Right cardiac atrium (tissue), 5 donors: ENCODE measurements at places on chromosomes 7 and 10. TPM values are rescaled to one million over a fixed set of nuclear protein-coding genes. Genes with fewer than 3 reads are reported as not detected.
A peak's percentile ranks its signal among the peaks of the same experiment; 100 is the strongest.

DNA sequence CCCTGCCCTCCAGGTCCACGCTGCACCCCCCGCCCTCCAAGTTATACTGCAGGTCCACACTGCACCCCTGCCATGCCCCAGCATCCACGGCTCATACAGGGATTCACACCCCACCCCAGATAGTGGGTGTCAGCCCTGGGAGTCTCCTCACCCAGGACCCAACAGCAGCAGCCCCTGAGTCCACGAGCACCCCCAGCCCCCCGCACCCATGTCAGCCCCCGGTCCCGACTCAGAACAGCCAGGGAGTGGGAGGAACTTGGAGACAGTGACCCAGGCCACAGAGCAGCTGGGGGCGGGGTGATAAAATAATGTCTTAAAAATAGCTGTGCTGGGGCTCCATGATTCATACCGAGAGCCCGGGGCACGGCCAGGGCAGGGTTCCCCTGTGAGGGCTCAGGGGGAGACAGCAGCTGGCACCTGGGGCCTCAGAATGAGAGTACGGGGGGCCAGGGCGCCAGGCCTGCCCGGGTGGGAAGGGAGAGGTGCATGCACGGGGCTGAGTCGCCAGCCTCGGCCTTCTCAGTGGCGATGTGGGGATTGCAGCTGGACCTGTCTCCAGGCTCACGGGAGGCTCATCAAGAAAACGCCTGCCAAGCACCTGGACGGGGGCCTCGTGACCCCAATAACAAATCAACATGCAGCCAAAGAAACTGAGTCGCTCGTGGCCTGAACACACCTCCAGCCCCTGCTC lies 29.8 kb downstream of the ADAP1 start:
- DNase-seq = peak; percentile 28

DNA sequence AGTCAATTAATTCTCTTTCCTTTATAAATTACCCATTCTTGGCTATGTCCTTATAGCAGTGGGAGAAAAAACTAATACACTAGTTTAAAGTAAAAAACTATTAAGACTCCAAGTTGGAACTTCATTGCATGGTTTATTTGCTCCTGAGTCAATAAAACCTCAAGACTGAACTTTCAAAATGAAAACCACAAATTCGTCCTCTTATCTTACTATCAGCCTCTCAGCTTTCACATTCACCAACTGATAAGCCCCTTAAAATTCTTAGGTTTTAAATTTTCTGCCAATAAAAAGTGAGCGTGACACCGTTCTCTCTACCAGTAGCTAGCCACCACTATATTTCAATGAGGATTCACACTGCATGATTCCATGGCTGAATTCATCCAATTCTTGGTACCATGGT lies 346.4 kb upstream of the NPSR1 start:
- no peak for DNase-seq

DNA sequence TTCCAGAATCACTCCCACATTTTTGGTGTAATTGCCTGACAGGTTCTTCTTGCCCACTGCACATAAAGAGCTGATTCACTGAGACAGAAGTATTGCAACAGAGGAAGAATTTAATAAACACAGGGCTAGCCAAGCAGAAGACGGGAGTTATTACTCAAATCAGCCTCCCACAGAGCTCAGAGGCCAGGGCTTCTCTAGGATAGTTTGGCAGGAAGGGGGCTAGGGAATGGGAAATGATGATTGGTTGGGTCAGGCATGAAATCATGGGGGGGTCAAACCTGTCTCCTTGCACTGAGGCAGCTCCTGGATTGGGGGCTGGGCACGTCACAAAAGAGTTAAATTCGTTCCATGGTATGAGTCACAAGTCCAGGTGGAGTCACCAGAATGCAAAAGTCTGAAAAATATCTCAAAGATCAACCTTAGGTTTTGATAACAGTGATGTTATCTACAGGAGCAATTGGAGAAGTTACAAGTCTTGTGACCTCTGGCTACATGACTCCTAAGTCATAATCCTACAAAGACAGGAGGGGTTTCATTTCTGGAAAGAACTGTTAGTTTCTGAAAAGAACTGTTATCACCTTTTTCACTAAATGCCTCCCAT lies 30.2 kb upstream of the ERCC6 start:
- DNase-seq = no peak

- no peak for DNase-seq
Observed at GRCh38 chr7:28554802-28555471, 142.6 kb downstream of the CREB5 start.

DNA sequence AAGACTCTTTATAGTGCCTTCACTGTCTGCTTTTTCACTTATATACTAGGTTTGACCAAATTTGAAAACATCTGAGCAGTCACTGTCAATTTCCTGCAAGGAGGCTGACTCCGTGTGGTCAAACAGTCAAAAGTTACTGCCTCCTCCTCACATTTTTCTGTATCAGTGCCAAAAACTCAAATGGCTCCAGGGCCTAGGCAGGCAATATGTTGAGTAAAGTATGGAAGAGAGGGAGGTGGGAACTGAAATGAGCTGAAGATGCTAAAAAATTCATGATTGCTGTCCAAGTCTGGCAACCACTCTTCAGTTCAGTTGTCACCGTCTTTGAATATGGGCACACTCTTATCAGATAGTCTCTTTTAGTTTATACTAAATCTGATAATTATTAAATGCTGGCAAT lies 551.6 kb downstream of the CCSER2 start:
- no peak for DNase-seq

- no peak for DNase-seq
Observed at GRCh38 chr7:27745064-27745583, 5.2 kb downstream of the TAX1BP1 start.

DNA sequence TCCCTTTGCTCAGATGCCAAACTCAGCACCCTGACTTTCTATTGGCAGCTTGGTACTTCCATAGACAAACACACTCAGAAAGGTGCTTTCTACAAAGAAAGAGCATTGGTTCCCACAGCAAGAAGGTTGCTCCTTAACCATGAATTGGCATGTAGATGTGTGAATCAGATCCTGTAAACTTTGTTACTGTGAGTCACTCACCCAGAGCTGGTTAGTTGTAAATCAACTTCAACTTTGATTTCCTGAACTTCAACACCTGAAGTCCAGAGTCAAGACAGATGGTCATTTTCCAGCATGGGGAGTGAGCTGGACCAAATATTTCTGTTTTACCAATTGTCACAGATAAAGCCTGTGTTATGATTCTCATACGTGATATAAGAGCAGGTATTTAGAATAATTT lies 797.2 kb downstream of the TNS3 start:
- no peak for DNase-seq

- no peak for DNase-seq
Observed at GRCh38 chr7:112097524-112097923, 108.7 kb downstream of the DOCK4 start.

DNA sequence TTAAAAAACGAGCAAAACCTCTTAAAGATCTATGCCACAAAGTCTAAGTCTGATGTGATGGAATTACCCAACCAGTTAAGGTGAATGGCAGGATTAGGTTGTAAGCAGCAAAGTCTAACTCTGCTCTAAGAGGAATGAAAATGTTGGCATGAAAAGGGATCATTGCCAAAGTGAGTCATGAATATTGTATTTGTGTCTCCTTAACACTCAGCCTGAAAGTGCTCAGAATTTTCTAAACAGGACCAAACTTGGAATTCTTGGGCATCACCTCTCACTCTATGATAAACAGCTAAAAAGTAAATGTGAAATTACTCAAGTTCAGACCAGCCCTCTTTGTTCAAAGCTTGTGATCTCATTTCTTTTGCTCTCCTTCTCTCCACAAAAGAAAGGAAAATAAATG lies 27.0 kb downstream of the PPP1R3A start:
- DNase-seq = no peak

DNA sequence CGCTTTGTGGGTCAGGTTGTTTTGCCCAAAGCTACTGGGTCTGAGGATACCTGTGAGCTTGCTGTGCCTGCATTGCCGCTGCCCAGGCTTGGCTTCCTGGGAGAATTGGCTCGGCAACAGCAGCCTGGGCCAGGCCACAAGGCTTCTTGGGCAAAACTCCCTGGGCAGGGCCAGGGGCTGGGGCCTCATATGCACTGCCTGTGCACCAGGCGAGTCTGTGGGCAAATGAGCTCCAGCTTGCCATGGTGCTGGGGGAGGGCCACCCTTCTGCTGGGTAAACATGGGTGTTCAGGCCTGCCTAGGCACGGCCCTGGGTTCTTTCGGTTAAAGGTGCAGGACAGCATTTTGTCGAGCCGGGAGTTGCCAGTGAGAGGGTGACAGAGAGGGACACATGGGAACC lies 19.4 kb downstream of the ZMIZ1 start:
- no peak for DNase-seq

- DNase-seq = no peak
Observed at GRCh38 chr7:102416406-102416805, 17.0 kb upstream of the ORAI2 start.

- no peak for DNase-seq
Observed at GRCh38 chr10:119203006-119203405, 4.4 kb upstream of the GRK5 start.

DNA sequence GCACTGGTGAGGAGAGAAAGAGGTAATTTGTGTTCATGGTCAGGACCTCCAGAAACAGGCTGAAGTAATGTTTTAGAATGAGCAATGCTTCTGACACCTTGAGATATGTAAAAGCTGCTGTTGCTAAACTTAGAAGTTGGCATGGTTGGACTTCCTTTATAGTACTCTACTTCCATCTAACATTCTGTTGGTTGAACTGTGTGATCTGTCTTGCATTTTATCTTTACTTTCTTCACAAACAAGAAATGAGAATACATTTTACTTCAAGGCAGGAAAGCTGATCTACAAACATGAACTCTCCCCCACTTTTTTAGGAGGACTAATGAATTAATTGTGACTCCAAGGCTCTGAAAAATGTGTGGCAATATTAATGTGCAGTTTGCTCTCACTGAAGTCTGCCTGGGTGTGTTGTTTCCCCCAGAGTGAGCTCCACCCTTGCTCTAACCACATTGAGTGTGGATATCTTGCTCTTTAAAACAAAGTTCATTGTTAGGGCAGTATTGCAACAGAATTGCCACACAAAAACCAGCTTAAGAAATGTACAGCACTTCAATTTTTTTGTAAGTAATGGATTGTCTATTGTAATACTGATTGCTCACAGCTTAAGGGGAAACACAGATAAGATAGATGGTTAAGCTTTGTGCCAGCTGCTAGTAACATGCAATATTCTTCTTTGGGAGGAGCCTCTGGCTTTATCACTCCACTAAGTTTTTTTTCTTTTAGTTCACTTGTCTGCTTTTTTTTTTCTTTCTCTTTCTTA lies 69.0 kb downstream of the ADD3 start:
- peak; percentile 50 for DNase-seq

DNA sequence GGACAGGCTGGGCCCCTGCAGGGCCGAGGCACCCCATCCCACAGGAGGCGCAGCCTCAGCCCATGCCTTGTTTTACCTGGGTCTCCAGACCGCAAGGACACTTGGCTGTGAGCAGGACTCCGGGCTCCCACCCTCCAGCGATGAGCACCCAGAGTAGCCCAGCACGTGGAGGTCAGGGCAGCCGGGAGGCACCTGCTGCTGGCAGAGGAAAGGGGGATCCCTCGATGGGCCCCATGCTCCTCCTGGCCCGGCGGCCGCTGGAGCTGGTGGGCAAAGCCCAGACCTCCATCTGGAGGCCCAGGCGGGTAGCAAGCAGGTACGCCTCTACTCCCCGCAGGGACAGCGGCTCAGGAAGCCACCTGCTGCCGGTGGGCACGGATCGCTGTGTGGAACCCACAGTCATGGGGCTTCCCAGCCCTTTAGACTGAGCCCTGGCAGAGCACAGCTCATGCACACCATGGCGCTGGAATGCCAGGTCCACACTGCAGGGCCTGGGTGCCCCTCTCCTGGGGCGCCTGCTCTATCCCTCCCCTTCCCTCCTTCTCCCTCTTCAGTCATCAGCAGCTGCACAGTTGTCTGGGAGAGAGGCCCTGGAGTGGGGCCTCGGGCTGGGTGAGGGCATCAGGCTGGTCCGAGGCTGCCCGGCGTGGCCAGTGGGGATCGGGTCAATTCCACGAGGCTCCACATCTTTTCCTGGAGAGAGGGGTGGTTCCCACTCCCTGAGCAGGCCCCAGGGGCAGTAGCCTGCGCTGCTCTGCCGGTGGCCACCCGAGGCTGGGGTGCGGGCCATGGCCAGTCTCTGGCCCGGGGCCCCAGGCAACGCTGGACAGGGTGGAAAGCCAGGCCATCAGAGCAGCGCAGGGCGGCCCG lies 65.7 kb downstream of the PWWP2B start:
- DNase-seq = peak; percentile 7

DNA sequence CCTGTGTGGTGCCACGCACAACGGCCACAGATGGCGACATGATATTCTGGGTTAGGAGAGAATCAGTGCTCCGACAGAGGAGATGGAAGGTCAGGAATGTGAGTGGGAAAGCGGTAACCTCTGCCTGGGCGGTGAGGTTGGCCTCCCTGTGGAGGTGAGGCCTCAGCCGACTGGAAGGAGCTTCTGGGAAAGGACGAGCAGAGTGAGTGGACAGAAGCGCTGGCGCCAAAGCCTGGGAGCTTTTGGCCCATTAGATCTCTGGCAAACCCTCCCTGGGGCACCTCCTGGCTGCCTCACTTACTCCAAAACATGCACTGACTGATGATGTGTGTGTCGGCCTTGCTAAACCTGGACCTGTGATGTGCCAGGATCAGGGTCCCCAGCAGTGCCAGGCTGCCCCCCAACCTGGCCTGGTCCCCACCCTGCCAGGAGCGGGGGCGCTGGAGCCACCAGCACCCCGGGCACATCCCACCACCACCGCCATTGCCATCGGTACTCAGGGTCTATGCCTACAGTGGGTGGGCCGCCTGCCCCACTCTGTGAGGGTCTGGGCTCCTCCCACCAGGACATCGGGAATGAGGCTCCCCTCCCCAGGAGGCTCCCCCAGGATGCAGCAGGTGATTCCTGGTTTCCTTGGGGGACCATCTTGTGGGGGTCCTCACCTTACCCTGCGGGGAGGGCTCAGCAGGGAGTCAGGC lies 51.0 kb downstream of the RASGEF1A start:
- peak; percentile 51 for DNase-seq

DNA sequence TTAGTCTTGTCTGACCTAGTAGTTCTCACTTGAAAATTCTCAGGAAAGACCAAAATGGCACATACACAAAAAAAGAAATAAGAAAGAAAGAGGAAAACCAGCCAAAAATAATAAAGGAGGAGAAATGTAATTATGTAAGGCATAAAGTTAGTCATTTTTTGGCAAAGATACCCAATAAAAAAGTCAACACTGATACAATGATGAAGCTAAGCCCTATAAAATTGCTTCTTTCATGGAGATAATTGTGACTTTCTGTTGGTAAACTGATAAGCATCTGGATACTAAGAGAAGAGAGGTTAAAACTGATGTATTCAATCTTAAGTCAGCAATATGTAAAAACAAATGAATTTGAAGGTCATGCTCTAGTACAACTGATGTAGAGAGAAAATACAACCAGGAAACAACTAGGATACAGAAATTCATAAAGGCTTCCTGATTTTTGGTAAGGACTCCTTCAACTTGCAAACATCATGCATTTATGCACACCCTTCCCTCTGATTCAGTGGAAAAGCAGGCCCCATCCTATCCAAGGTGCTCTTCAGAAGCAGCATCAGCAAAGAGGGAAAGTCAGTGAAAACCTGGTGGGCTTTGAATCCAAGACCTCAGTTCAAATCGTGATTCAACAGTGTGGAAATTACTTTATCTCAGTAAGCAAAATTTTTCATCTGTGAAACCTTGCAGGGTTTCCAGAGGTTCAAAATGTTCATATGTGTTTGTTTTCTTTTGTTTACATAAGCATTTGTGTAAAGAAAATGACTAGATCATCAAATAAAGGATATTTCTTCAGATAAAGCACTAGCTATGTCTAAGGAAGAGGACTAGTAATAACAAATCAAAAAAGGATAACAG lies 32.6 kb downstream of the IMMP2L start:
- DNase-seq = no peak

CFAP46 gene
- 1.7 TPM for total RNA-seq

WNT16 gene
- not detected for total RNA-seq

EPHA1 gene
- total RNA-seq = not detected

ABCB1 gene
- 3.3 TPM for total RNA-seq

PTPRZ1 gene
- 1.9 TPM for total RNA-seq

CPA4 gene
- total RNA-seq = not detected

GIMAP7 gene
- 14.3 TPM for total RNA-seq

CDH23 gene
- total RNA-seq = 6.3 TPM
